ENCODE measurements at places on chromosomes 11 and 22. TPM values are rescaled to one million over a fixed set of nuclear protein-coding genes. Genes with fewer than 3 reads are reported as not detected.

The GGT1 gene
- total RNA-seq, result 9.4 TPM

The CEND1 gene
- not detected for total RNA-seq

The GSTT2 gene
- total RNA-seq, result 0.82 TPM

The MS4A12 gene
- total RNA-seq, result not detected

The DLG2 gene
- 21.6 TPM for total RNA-seq

The GNG3 gene
- not detected for total RNA-seq

The ANO5 gene
- total RNA-seq, result not detected

The CALCB gene
- total RNA-seq, result not detected

The RPS19BP1 gene
- total RNA-seq, result 85.8 TPM

The PYGM gene
- total RNA-seq, result 0.51 TPM

The CCDC89 gene
- 2.0 TPM for total RNA-seq

The APOL5 gene
- total RNA-seq, result not detected

The GLYATL2 gene
- total RNA-seq, result not detected

The PUS3 gene
- total RNA-seq, result 19.9 TPM

The CELSR1 gene
- total RNA-seq, result 29.5 TPM

The CASP1 gene
- total RNA-seq, result 0.86 TPM

The PTPRCAP gene
- 0.27 TPM for total RNA-seq

The PKDREJ gene
- total RNA-seq, result 0.05 TPM

The APOL4 gene
- total RNA-seq, result not detected

The GLYAT gene
- total RNA-seq, result not detected

The CCDC15 gene
- total RNA-seq, result 4.0 TPM

The CNIH2 gene
- total RNA-seq, result 4.9 TPM

The C22orf15 gene
- total RNA-seq, result not detected

The MOV10L1 gene
- 0.30 TPM for total RNA-seq

The MIF gene
- 795 TPM for total RNA-seq

The HOATZ gene
- not detected for total RNA-seq

The SCGB2A2 gene
- not detected for total RNA-seq

The KDM4E gene
- not detected for total RNA-seq

Measured in Caco-2 (cell line).